ENCODE measurements at places on chromosomes 16 and 17. TPM values are rescaled to one million over a fixed set of nuclear protein-coding genes. Genes with fewer than 3 reads are reported as not detected.

- DNase-seq, result no peak
- H3K4me3 ChIP-seq, result no peak overlapping the region
- H3K27ac ChIP-seq, result no peak overlapping the region
- peaks cover 3% of the 10 kb centered on the region for H3K36me3 ChIP-seq
- H3K27me3 ChIP-seq, result peaks cover 20% of the 10 kb centered on the region
- peaks cover 23% of the 10 kb centered on the region for H3K4me1 ChIP-seq
These were observed 82.8 kb upstream of the MED9 start for GRCh38 chr17:17393976-17394375.

- H3K36me3 ChIP-seq, result peaks cover 25% of the 10 kb centered on the region
- H3K27ac ChIP-seq, result peak overlapping the region; percentile 80
- peak overlapping the region; percentile 88 for H3K4me3 ChIP-seq
- H3K27me3 ChIP-seq, result peaks cover 10% of the 10 kb centered on the region
These were observed 641 bp downstream of the SBK1 start for GRCh38 chr16:28292731-28293600.

DNA sequence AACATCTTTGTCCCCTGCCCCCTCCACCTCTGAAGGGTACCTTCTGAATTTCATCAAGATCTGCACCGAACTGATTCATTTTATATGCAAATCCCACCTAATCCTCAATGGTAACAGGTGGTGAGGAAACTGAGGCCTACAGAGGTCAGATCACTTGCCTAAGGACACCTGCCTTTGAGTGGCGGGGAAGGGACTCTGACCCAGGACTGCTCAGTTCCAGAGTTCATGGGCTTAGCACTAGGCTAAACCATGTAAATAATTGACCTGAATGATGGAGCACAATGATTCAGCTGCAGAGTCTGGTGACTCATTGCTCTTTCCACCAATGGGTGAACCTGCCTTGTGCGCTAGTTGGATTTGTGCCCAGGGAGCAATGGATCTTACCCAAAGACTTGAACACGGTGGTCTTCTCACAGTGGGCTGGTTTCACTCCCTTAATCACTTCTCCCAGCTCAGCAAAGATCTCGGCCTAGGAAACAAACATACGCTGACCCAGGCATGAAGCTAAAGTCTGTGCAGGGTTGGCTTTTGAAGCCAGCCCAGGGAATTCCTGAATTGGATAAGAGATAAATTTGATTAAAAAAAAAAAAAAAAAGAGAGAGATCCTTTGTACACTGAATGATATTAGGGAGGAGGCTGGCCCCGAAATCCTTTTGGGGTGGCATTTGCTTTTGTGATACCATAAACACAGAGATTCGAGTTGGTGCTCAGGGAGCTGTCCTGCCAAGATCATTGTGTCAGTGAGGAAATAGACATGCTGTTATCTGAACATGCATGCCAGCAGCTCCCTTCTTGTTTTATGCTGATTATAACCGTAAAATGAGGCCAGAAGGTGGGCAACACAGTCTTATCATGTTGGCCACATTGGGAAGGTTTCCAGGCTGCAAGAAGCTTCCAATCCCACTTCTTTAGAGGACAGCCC lies 17.0 kb downstream of the CRYM start:
- no peaks in the 10 kb centered on the region for H3K4me1 ChIP-seq
- H3K27me3 ChIP-seq, result peaks cover 2% of the 10 kb centered on the region
- H3K27ac ChIP-seq, result no peak overlapping the region
- no peak overlapping the region for H3K4me3 ChIP-seq
- H3K36me3 ChIP-seq, result no peaks in the 10 kb centered on the region
- DNase-seq, result no peak

Gene GPRC5B
- total RNA-seq, result 0.42 TPM

Gene STH
- not detected for total RNA-seq

Gene CD300E
- total RNA-seq, result not detected

Gene ZNF232
- total RNA-seq, result 12.0 TPM
